ENCODE measurements at places on chromosomes 4 and X.

DNA sequence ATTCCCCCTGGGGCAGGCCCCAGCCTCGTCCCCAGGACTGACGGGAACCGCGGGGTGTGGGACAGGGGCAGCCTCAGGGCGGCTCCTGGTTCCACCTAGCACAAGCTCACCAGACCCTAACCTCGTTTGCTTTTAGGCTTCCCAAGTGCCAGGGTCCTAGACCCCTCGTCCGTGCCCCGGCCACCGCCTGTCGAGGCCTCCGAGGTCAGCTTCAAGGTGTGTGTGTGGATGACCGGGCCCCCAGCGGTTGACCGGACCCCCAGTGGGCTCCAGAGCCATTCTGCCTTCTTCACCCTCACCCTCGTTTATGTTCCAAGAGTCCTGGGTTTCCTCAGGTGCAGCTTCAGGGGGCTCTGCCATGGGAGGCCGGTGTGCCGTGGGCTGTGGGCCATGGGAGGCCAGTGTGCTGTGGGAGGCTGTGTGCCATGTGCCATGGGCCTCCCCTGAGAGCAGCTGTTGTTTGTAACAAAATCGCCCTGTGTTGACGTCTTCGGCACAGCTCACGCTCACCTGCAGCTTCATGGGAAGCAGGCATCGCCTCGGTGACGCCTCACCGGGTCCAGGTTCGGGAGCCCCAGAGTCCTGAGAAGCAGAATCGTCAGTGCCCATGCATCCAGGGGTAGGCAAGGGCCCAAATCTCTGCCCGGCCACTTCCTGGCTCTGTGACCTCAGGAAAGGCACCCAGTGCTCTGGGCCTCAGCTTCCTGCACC lies 43.0 kb upstream of the HMX1 start:
- DNase-seq, result no peak

DNA sequence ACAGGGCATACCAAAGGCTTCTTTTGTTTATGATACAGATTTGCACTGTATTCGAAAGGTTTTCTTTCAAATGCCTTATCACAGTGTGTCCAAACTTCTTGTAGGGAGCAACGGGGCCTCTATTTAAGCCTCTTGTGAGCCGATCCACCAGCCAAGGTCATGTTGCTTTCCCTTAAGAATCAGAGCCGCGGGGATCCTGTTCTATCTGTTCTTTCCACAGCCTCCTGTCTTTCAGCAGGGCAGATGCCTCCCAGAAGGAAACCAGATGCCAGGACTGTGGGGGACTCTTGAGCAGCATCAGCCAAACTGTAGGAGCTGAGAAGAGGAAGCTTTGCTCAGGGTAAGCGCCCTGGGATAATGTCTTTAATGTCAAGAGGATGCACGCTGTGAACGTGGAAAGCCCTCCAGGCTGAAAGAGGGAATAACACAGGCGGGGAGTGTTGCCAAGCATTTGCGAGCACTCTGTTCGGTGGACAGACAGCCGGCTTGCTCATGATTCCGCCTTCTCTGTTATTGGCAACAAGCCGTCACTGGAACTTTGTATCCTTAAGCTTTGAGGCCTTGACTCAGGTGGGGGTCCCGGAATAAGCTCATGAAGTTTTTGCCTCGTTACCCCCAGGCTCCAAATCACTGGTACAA lies 279.8 kb upstream of the FRG1 start:
- no peak for DNase-seq

GRCh38 chr4:108570993-108571569 lies 49.3 kb upstream of the RPL34 start:
- DNase-seq, result no peak

GRCh38 chrX:47191331-47191730 lies 2.3 kb upstream of the UBA1 start:
- peak; percentile 37 for DNase-seq

- no peak for DNase-seq
Observed at GRCh38 chrX:139429913-139430312, 100.6 kb upstream of the F9 start.

Measured in stimulated activated CD4-positive, alpha-beta T cell treated with anti-CD3 and anti-CD28 coated beads, Interleukin-1b, Interleukin-23, amount 100 ng/mL, for 4 hours (primary cell).